Pons (tissue), 1 donor: ENCODE measurements at places on chromosomes 5 and 9.

GRCh38 chr5:113043491-113043931, 66.9 kb downstream of the DCP2 start:
- DNase-seq: peak; percentile 12

DNA sequence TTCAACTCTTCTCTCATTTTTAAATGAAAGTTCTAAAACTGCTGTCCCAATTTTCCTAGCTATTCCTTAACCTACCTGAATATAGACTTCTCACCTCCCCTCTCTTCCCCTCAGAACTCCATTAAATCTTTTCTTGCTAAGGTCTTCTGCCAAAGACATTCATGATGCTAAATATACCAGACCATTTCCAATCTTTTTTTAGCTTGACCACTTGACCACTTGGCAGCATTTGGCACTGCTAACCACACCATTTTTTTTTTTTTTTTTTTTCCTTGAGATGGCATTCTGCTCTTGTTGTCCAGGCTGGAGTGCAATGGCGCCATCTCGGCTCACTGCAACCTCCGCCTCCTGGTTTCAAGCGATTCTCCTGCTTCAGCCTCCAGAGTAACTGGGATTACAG, 3.6 kb upstream of the ZNF131 start:
- DNase-seq: no peak

- no peak for DNase-seq
Observed at GRCh38 chr5:54820346-54821134, 164.9 kb downstream of the ESM1 start.

DNA sequence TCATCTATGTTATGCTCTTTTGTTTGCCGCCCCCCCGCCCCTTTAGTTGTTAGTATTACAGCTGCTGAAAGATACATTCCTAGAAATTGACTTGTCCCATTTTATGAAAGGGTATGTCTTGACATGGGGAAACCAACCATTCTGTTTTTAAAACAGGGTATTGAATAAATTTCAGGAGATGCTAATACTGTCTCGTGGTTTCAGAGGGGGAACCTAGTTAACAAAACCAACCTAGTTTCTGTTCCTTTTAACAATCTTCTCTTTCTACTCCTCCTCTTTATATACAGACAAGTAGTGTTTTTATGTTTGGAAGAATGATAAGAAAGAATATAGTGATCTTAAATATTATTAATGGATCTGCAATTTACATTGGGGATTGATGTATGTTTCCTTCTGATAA, 3.5 kb downstream of the PIP5K1B start:
- no peak for DNase-seq

GRCh38 chr5:113321276-113321675, 113.5 kb downstream of the TSSK1B start:
- DNase-seq: no peak

- DNase-seq: no peak
Observed at GRCh38 chr5:146805081-146805480, 73.5 kb downstream of the PPP2R2B start.

GRCh38 chr5:63128018-63128417, 549.4 kb downstream of the LRRC70 start:
- DNase-seq: no peak

GRCh38 chr5:58366461-58366860, 93.4 kb downstream of the PLK2 start:
- no peak for DNase-seq

DNA sequence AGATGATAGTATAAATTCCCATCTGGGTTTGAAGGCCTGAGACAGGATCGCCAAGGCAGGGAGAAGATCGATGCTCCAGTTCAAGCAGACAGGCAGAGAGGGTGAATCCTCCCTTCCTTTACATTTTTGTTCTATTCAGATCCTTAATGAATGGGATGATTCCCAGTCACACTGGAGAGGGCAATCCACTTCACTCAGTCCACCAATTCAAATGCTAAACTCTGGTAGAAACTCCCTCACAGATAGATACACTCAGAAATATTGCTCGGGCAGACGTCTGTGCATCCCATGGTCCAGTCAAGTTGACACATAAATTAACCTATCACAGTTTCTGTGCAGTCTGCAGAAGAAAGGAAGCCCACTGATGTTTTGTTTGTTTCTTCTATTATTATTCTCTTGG, 193.1 kb upstream of the ZNF462 start:
- DNase-seq: no peak

DNA sequence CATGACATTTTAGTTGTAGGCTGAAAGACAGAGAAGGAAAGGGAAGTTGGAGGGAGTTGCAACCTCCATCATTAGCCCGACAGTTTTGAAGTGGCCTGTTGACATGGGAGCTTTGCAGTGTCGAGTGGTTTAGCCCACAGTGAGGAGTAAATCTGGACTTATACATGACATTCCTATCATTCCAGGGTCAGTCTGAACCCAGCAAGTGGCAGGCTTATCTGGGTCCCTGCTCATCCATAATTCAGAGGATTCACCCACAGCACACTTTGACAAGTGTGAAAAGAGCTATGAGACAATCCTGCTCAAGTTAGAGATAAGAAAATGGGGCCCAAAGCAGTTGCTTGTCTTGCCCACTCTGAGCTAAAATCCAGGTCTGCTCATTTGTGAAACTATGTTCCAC, 8.4 kb upstream of the TNC start:
- no peak for DNase-seq
